ENCODE measurements at places on chromosomes 7 and 10. TPM values are rescaled to one million over a fixed set of nuclear protein-coding genes. Genes with fewer than 3 reads are reported as not detected.

The EPHB6 gene
- 84.0 TPM for total RNA-seq

The TMEM273 gene
- 4.3 TPM for total RNA-seq

The NUDCD3 gene
- total RNA-seq, result 20.4 TPM

The ACBD7 gene
- not detected for total RNA-seq

The SRRM3 gene
- total RNA-seq, result 13.8 TPM

The SORCS1 gene
- total RNA-seq, result 1.3 TPM

The NOS3 gene
- total RNA-seq, result 4.9 TPM
